CD4-positive, alpha-beta T cell treated with Interferon gamma for 1 hour (primary cell): ENCODE measurements at places on chromosomes 4 and X.

DNA sequence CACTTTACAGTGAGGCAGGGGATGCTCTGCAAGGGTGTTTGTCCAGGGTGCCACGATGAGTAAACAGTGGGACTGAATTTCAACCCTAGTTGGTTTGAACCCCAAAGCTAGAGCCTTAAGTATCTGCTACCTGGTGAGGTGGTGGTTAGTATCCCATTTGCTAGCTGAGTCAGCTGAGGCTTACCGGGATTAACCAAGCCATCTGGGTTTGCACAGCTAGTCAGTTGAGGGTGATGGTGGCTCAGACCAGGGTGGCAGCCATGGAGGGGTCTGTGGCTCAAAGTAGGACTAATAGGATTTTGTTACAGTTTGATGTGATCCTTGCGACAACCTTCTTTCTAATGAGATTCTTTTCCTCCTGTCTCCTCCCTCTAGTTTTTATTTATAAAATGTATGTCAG is 1.9 kb downstream of the EVC start:
- no peak for DNase-seq

- DNase-seq, result no peak
Observed at GRCh38 chrX:114071412-114071811, 512.5 kb upstream of the HTR2C start.

- DNase-seq, result no peak
Observed at GRCh38 chr4:152780267-152780778, 569 bp downstream of the ARFIP1 start.

GRCh38 chr4:3384771-3385710 is 56.7 kb upstream of the HGFAC start:
- peak; percentile 46 for DNase-seq

DNA sequence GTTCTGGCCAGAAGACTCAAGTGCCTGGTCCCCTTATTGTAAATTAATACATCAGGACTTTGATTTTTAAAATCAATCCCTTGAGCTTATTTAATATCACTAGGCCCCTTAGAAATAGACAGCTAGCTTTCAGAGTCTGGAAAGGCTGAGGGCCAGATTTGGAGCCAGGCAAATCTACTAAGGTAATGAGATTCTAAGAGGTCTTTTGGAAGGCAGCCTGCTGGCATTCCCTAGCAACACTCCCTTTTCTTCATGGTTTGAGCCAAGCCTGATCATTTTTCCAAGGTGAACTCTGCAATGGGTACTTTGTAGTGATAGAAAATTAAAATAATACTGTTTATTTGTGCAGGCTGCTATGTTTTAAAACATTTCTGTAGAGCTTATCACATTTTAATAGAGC is 378.5 kb downstream of the FAT4 start:
- DNase-seq, result no peak
